DMS53 (cell line): ENCODE measurements at places on chromosomes 5 and 9.

DNA sequence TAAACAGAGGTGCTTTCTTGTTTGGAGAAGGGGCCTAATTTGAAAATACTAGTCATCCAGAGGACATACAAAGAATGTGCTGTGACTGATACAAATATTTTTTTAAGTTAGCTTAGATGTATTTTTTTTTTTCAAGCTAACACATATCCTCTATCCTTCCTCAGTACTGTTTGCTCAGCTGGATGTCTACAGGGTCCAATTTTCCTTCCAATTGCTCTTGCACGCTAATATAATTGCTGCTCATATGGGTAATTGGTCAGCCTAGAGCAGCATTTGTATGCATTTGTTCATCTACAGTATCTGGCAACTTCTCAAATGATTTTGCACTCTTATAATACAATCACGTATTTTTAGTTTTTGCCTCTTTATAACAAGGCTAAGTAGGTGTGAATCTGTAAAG is 84.7 kb downstream of the ZDHHC21 start:
- peak; percentile 35 for DNase-seq

GRCh38 chr9:892123-892522 is 50.6 kb downstream of the DMRT1 start:
- no peak for DNase-seq

- DNase-seq = peak; percentile 20
These were observed 146.5 kb upstream of the TLX3 start for GRCh38 chr5:171162596-171162995.

- no peak for DNase-seq
These were observed 2.0 kb upstream of the CEP72 start for GRCh38 chr5:610011-610743.

- no peak for DNase-seq
These were observed 14.9 kb upstream of the LRRTM2 start for GRCh38 chr5:138889994-138890393.

DNA sequence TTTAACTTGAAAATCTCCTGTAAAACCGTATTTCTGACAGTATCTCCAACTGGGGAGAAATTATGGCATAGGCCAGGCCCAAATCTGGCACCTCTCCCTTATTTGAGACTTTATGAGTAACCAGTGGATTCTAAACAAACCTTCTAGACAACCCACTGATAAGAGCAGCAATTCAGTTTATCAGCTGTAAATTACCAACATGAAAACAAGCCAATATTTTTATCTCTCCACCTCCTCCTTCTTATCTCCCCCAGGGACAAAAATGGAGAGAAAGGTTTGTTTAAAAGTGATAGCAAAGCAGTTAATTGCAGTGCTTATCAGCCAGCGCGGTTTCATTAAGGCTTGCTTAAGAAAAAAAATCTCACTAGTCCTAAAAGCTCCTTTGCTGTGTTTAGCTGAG is 53.8 kb downstream of the KCNV2 start:
- no peak for DNase-seq

DNA sequence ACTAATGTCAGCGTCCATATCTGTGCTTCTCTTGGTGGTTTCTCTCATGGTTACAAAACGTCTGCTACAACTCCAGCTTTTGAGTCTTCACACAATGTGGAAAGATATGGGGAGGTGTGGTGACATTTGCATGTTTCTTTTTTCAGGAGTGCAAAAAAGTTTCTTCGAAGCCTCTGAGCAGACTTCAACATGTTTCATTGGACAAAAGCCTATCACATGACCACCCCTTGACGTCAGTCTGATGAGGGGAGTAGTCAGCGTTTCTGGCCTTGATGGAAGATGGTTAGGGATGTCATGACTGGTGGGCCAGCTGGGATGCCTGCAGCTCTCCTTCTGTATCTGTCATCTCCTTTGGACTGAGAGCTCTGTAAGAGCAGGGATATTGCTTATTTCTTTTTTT is 61.4 kb downstream of the PTPDC1 start:
- no peak for DNase-seq

GRCh38 chr5:150946351-150946905 is 41.6 kb upstream of the ZNF300 start:
- DNase-seq = peak; percentile 94

- DNase-seq = no peak
These were observed 32.3 kb upstream of the NPM1 start for GRCh38 chr5:171355302-171355724.

DNA sequence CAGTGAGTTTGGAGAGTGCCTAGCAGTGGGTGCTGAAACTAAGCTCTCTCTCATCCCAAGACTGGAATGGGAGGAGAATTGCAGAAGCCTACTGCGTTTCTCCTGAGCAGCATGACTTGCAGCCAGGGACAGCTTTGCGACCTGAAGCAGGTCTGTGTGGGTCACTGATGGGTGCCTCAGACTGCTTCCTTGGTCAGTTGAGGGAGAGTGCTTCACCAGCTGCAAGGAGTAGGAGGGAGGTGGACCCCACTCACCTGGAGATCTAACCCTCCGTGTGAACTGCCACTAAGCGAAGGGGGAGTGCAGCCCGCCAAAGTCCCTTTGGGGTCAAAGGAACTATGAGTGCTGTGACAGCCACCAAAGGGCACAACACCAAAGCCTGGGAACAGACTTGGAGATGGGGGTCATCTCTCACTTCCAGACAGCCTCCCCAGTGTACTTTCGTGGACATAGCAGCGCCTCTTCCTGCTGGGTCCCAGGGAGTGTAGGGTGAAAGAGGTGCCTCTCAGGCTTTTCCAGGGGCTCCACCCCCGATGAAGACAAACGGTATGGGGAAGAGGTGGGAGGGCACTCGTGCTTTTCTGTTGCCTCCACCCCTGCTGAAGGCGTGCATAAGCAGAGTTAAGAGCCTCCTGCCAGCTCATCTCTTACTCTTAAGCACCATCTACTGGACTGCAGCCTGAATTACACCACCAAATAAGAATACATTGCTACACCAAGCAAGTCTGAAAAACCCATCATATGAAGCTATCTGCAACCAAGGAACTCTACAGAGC is 34.3 kb upstream of the MACIR start:
- peak; percentile 83 for DNase-seq

DNA sequence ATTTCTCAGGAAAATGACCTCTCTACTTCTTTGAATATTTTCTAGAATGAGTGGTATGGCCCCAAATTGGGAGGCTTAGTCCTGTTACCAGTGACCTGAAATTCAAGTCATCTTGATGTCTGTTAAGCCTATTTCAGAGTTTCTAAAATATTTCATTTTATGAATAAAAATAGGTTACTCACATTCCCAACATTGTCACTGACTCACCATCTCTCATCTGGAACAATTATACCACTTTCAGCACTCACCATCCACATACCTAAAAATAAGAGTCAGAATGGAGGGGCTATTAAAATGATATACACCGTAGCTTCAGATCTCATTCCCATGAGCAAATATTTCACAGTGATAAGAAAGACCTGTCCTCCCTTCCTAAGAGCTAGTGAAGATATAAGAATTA is 71.8 kb downstream of the KIAA1958 start:
- DNase-seq = no peak

GRCh38 chr5:133639850-133640528 is 27.6 kb upstream of the FSTL4 start:
- DNase-seq = no peak

- no peak for DNase-seq
These were observed 28.8 kb upstream of the NFIB start for GRCh38 chr9:14342736-14343135.

- no peak for DNase-seq
These were observed 21.8 kb upstream of the PRUNE2 start for GRCh38 chr9:76927540-76928240.
